Panc1 (cell line): ENCODE measurements at places on chromosomes 7 and 10.

DNA sequence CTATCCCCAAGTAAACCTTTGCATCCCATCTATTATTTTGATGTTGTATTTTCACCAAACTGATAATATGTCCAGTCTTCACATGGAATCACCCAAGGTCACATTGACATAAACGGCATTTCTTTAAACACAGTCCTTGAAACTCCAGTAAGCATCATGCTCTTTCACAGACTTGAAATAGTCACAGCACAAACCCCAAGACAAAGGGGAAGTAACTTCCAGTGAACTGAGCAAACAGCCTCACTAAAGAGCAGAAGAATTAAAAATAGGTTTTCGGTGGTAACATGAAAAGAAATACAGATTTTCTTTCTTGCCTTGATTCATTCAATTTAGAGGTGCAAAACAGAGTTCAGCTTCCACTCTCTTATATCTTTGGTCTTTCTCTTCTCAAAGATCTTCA, 253.7 kb downstream of the SFMBT2 start:
- DNase-seq = no peak

- no peak for DNase-seq
These were observed at the start of gene GFRA1 for GRCh38 chr10:116272440-116273283. GFRA1 (minus strand) TSS chr10:116273206; CDS start chr10:116272029, 1,177 bp downstream.

GRCh38 chr7:5694912-5695726, 86.3 kb downstream of the RNF216 start:
- no peak for DNase-seq

DNA sequence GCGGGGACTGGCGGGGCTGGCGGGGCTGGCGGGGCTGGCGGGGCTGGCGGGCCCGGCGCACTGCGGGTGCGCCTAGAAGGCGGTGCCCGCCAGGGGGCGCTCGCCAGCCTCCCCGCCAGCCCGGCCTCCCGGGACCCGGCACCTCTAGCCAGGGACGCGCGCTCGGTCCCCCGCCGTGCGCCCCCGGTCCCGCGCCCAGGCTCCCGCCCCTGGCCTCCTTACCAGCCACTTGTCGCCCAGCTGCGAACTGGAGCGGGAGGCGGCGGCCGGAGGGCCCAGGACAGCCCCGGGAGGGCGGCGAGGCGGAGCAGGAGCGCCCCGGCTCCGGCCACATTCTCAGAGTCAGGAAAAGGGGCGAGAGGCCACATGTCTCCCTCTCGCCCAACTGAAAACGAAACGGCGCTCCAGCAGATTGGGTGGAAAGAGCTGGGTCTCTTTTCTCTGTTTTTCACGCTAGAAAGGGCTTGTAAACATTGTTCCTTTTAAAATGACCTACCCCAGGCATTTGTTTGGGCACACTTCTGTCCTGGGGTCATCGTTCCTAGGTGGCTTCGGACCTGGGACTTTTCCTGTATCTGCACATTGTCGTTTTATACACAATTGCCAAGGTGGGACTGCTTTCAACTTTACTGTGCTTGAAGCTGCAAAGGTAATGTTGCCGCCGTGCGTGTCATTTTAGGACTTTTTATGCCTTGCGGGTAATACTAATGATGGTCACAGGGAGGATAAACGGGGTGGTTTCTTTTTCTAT, 378 bp upstream of the PRKCQ start:
- no peak for DNase-seq

- no peak for DNase-seq
These were observed 243.5 kb upstream of the ZNF32 start for GRCh38 chr10:43892062-43892770.

DNA sequence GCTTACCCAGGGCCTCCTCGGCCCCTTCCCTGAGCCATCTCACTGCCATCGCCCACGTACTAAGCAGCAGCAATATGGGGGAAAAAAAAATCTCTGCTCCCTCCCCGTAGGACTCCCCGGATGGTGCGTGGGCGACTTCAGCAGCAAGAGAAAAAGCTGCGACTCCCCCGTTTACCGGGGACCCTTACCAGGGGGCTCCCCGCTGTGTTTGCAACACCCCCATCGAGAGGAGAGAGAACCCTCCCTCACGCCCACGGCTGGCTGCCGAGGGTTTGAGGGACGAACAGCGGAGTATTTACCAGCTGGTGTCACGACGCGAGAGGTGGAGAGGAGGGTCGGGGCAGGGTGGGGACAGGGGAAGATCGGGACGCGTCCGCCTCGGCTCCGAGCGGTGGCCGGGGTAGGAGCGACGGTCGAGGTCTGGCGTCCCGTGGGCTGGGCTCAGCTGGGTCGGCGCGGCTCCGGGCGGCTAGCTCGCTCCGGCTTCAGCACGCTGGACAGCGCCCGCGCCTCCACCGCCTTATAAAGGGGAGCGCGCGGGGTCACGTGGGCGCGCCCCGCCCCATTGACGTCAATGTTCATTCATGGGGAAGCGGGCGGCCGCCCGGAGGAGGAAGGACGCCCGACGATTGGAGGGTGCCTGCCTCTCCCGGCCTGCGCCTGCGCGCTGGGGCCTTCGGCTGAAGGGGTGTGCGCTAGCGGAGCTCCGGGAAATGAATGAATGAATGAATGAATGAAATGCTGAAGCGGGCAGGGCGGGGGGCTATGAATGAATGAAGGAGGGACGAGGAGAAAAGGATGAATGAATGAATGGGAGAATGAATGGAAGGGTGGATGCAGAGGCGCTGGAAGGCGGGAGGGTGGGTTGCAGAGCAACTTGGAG, at the start of gene VGF:
TSS of gene VGF (minus strand) at position 495 of the 883 bp plus-strand sequence. CDS start 726 bp downstream, outside the sequence.
- peak; percentile 89 for DNase-seq

DNA sequence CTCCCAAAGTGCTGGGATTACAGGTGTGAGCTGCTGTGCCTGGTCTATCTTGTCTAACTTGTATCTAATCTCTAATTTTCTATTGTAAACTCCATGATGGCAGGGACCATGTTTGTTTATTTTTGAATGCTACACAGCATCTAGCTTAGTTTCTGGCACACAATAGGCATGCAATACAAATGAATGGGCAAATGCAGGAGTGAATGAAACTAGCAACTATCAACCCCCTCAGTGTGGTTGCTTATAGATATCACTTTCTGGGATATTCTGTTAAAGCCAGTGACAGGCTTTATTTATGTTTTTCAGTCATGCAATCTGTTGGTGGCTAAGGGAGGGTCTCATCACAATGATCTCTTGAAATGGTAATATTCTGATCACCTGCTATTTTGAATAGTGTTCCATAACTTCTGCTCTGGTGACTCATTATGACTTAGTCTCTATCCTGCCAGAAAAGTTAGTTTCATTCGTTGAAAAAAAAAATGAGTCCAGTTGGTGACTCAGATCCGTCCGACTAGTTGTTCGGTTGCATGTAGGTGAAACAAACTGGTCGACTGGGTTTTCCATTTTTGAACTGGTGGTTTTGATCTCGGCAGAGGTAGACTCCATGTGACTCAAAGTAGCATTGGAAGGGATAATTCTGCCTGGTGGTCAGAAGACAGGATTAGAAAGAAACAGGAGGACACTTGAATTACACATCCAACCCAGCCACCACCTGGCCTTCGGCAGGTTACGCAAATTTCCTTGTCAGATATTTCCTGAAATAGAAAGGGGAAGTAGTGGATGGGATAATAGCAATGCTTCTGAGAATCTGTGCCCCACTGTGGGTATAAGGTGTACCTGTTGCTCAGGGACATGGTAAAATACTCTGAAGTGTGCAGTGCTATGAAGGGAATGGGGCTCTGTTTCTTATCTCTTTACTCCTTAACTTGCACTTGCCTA, 76.8 kb downstream of the GATA3 start:
- peak; percentile 35 for DNase-seq

DNA sequence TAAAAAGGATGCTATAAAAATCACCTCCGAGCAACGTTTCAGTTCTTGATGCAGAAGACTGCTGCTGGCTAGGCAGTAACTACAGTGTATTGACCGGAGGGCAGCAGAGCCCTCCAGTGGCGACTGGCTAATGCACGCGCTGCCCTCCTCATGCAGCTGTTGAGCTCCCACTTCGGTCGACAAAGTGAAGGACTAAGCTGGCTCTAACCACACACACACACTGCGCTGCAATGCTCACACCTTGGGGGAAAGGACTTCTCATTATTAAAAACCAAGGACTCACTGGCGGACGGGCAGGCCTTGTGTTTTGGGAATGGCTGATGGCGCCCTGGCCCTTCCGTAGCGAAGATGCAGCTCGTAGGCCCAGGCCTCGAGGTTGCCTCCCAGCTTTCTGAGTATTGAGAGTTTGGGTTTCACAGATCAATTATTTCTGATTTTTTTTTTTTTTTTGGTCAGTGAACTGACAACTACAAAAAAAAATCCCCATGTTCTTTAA, 120.9 kb upstream of the DIP2C start:
- DNase-seq = no peak

- no peak for DNase-seq
These were observed 61.9 kb downstream of the FOXL3 start for GRCh38 chr7:351681-352480.

DNA sequence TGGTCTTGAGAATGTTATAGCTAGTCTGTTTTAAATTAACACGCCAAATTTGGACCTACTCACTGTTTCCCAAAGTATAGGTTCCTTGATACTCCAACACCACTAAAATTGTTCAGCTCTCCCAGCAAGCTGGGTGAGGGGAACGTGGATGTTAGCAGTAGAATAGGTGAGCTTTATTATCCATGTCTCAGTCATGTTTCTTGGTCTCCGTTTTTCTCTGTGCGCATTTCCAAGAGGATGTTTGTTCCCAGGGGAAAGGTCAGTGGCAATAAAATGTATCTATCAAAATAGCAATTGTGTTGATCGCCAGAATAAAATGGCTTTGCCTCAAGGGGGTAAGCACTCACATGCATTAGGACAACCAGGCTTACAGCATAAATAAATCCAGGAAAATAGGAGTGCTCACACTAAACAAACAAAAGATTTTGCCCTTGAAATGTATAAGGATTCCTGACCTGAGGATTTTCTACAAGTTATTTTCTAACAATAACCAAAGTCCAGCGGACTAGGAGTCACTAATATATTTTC, 187.0 kb upstream of the C7orf33 start:
- DNase-seq = no peak

GRCh38 chr10:61125560-61126170, 181.7 kb upstream of the RHOBTB1 start:
- DNase-seq = no peak
